Retinal pigment epithelial cell (primary cell): ENCODE measurements at places on chromosomes 7 and 10.

DNA sequence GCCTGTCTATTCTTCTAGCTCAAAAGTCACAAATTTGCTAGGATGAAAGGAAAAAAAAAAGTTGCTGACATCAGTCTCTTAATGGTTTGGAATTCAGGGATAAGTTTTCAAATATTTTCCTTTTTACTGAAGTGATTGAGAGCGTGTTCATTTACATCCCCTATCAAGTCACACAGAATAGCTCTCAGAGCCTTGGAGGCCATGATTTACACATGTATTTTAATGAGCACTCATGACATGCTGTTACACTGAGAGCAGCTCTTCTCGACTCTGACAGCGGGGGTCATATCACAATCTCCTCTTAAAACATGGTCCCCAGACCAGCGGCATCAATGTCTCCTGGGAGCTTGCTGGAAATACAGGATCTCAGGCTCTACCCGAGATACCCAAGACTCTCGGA, 232.7 kb downstream of the POU6F2 start:
- DNase-seq: no peak

DNA sequence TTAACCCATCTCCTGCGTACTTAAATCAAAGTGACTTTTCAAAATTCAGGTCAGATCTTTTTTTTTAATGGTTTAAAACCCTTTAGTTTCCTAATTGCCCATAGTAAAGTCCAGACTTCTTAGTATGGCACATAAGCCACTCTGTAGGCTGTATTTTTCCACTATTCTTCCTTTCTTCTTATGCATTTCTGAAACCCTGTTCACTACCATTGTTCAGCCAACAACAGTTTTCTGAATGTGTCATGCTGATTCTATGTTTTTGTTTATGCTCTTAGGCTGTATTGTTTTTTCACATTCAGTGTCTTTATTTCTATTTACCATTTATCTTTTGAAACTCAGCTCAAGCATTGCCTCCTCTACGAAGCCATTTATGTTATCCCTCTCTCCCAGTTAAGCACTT, 26.7 kb downstream of the CCSER2 start:
- DNase-seq: no peak

DNA sequence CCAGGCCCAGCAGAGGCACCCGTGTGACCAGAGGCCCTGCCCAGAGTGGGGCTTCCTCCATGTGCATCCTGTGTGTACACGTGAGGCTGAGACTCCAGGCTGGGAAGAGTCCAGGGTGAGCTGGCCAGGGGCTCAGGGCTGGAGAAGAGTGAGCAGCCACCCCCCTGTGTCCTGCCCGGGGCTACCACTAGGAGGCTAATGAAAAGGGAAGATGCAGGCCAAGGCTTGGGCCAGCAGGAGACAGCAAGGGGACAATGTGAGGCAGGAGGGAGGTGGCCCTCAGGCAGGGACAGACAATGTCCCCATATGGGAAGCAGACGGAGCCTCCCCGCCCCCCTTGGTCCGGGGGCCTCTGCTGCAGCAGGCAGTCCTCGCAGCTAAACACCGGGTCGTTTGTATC, 102.0 kb downstream of the HIF1AN start:
- no peak for DNase-seq

GRCh38 chr10:132445516-132446194, 48.7 kb downstream of the PWWP2B start:
- DNase-seq: no peak

DNA sequence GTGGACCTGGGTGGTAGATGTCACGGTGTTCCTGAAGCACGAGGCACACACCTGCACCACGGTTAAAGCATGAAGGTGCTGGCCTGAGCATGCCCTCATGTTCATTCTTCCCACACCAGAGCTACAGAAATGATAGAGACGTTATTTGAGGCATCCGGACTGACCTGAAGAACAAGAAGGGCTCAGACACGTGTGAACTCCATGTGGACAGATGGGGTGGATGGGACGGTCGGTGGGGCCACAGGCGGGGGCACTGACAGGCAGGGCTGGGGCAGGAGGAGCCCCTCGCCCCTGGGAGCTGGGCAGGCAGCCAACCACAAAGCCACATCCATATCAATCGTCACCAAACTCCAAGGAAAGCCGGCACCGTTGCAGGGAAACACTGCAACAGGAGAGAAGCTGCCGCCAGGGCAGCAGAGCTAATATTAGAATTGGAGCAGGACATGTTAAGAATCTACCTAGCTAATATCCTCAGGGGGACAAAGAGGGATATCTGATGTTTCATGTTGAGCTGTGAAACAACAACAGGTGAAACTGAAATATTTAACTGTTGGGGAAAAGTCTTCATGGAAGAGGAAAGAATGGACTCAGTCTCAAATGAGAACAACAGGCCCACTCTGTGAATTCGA, 37.8 kb upstream of the DIP2C start:
- no peak for DNase-seq

GRCh38 chr10:114874827-114875411, 53.3 kb downstream of the FHIP2A start:
- DNase-seq: no peak

DNA sequence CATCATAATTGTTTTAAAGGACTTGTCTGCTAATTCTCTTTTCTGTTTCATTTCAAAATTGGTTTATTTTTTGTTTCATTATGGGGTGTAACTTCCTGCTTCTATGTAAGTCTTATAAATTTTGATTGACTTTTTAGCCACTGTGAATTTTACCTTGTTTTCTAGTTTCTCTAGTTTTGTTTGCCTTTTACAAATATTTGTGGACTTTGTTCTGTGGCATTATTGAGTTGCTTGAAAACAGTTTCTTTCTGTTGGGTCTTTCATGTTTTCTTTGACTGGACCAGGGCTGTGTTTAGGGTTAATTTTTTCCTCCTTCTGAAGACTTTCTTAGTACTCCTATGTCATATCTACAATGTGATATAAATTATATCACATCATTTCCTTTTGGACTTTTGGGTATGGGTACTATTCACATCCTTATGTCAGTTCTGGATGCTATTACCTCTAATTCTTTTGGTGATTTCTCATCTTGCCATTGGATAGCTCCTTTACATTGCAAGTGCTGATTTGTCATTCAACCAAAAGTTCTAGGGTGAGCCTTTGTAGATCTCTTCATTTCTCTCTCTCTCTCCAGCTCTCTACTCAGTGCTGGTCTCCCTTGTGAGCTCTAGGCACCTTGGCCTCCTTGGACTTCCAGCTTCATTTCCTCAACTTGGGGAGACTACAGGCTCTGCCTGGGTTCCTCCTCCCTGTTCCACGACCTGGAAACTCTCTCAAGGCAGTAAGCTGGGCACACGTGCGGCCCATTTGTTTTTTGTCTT, 36.9 kb downstream of the MLLT10 start:
- DNase-seq: no peak

DNA sequence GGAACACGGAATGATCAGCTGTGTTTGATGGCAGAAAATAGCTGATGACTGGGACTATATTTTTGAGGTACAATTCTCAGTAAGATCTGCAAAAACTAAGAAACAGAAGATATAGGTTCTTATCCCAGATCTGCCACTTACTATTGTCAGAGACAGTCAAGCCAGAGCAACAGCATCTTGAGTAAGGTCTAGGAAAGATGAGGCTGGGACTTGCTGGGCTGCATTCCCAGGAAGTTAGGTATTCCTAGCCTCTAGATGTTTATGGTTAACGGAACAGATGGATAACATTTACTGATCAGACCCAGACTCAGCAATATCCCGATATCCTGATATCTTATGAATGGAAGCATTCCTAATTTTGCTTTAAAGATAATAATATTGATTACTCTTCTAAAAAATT, 68.7 kb upstream of the DNAJB12 start:
- DNase-seq: no peak

DNA sequence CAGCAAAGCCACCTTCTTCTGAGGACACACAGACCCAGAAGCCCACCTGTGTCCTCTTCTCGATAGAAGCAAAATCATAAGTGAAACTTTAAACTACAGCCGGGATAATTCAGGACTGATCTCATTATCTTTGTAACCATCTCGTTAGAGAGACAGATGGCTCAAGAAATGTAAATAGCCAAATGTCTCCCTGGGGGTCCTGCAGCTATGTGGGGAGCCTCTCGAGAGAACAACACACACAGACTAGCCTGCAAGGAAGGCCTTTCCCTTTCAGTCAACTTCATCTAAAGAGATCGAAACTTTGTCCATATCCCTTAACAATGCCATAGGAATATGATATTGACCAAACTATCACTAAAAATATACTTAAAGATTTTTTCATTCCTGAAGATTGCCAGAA, 93.5 kb downstream of the VWC2 start:
- no peak for DNase-seq

GRCh38 chr7:28300488-28300887, 111.8 kb upstream of the CREB5 start:
- DNase-seq: no peak

GRCh38 chr10:76301950-76302349, 870.5 kb downstream of the LRMDA start:
- DNase-seq: no peak

GRCh38 chr7:110612680-110613079, 478.2 kb upstream of the LRRN3 start:
- DNase-seq: no peak

DNA sequence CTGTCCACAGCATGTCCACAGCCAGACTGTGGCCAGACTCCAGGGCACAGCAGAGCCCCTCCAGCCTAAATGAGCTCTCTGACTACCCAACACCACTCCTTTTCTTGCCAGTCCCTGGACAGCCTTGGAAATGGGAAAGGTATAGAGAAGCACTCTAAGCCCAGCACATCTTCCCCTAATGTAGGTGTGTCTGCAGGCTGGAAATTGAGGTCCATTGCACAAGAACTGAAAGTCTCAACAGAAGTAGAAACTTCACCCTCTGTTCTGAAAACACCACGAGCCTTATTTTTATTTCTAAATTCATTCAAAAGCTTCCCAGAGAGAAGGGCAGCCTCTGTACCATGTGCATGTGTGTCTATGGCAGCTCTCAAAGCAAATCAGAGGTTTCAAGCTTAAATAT, 3.7 kb upstream of the KCNMA1 start:
- DNase-seq: no peak

GRCh38 chr10:28594406-28594805, 61.5 kb downstream of the WAC start:
- DNase-seq: no peak

DNA sequence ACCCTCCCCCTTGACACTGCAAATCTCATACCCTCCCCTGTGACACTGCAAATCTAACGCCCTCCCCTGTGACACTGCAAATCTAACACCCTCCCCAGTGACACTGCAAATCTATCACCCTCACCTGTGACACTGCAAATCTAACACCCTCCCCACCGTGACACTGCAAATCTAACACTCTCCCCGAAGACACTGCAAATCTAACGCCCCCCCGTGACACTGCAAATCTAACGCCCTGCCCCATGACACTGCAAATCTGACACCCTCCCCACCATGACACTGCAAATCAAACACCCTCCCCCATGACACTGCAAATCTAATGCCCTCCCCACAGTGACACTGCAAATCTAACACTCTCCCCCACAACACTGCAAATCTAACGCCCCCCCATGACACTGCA, 603.7 kb downstream of the DNAJB6 start:
- no peak for DNase-seq

DNA sequence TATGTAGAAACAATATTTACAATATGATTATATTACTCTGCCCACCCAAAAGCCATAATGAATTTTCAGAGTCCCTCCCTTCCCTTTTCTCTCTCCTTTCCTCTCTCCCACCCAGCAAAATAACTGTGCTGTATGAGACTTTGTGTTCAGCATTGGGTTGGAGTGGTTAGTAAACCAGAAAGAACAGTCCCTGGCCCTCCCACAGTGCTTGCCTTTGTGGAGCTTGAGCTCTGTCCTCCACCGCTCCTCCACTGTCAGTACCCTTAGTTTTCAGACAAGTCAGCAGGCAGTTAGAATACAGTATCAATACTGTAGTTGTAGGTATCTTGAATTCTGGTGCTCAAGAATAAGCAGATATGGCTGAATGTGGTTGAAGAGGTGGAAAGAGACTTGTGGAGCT, 92.7 kb downstream of the CDK14 start:
- no peak for DNase-seq

- no peak for DNase-seq
Observed at GRCh38 chr7:115260381-115260780, 338.5 kb downstream of the MDFIC start.

- DNase-seq: no peak
Observed at GRCh38 chr10:29265210-29265768, 23.6 kb upstream of the LYZL1 start.

DNA sequence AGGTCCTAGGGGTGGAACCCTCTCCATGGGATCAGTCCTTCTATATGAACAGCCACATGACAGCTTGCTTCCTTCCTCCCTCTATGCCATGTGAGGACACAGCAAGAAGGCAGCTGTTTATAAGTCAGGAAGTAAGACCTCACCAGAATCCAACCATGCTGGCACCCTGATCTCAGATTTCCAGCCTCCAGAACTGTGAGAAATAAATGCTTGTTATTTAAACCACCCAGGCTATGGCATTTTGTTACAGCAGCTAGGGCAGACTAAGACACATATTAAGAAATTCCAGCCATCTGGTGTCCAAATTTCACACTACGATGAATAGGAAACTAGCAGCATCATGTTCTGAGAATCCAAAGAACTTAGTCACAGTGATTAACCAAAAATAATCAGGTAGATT, 140.1 kb downstream of the ZFAND4 start:
- no peak for DNase-seq

- DNase-seq: no peak
Observed at GRCh38 chr7:130990178-130990832, 256.3 kb upstream of the KLF14 start.

DNA sequence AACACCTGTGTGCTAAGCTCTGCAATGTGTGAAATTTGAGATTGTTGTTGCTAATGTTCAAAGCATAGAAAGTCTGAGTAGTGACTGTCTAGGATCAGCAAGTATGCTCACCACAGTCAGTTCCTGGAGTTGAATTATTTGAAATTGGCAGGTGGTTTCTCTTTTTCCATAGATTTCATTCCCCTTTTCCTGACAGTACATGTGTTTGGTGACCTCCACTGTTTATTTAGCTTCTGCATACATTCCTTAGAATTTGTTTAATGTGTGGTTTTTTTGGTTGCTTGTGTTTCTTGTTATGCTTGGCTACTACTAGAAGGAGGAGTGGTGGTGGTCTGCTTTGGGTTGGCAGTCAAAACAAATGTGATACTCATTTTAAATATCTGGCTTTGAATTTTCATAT, 52.3 kb downstream of the FOXP2 start:
- no peak for DNase-seq

- no peak for DNase-seq
Observed at GRCh38 chr10:71092812-71093401, 119.5 kb upstream of the UNC5B start.

- peak; percentile 56 for DNase-seq
Observed at GRCh38 chr7:102042016-102042656, 224.7 kb downstream of the CUX1 start.

- DNase-seq: no peak
Observed at GRCh38 chr10:68560943-68561864, 1.1 kb downstream of the TET1 start.

GRCh38 chr7:17713584-17713983, 226.7 kb downstream of the SNX13 start:
- DNase-seq: no peak
